ENCODE measurements at places on chromosomes 5 and 9.

DNA sequence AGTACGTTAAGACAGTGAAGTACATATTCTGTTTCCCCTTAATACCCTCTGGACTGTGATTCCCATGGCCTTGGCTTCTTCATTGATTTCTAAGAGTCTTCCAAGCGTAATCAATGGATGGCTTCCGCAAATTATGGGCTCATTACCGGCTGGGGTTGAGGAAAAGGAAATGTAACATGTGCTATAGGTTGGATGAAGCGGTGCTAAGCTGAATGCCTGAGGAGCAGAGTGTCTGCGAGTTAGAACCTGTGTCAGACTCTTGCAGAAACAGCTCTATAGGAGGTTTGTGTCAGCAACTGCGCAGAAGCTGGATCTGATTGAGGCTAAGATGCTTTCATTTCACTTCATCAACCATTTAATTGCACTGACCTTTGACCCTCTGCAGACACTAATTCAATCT is 114.3 kb upstream of the CDH18 start:
- DNase-seq = no peak

GRCh38 chr9:89469003-89469402 is 28.9 kb downstream of the SEMA4D start:
- no peak for DNase-seq

GRCh38 chr5:133117166-133117911 is 65.5 kb downstream of the HSPA4 start:
- no peak for DNase-seq

DNA sequence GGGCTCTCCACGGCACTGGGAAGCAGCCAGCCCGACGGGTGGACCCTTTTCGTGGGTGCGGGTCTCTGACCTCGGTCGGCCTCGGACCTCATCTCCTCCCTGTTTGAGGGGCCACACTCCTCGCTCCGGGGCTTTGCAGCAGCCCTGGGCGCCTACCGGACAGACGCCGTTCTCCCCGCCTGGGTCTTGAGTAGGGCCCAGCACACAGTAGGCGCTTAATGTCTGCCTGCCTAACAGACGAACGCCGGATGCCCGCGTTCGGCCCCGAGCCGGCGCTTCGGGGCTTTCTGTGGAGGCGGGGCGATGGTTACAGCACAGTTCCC is 842 bp upstream of the GTF3C5 start:
- no peak for DNase-seq

DNA sequence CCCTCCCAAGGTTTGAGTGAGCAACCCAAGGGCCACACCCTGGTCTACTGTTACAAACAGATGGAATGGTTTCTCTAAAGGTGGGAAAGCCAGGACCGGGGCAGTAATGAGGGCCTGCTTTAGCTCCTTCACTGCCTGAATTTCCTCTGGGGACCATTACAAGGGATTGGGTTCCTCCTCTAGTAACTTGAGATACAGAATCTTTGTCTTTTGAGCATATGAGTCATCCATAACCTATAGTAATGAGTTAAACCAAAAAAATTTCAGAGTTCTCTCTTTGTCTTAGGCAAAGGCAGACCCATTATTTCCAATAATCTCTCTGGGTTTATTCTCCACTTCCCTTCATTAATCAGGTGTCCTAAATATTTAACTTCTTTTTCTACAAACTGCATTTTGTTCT is 618.8 kb downstream of the HINT1 start:
- no peak for DNase-seq

GRCh38 chr5:82352146-82352791 is 74.1 kb upstream of the RPS23 start:
- no peak for DNase-seq

- no peak for DNase-seq
Measured at GRCh38 chr5:125311743-125312142, 565.3 kb upstream of the ZNF608 start.

DNA sequence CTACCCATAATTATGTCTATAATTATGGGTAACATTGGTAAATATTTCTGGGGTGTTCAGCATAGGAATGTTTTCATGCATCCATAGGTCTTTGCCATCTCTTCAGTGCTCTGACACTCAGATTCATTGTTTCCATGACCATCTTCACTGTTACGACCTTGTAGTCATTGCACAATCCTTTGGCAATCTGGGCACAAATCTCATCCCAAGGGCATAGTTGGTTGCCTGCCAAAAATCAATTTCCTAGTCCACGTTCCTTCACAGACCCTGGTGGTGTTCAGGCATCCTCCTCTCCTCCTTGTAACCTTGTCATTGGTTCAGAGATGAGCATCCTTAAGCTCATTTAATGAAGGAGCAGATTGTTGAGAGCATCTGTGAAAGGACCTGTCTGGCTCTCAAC is 1400.7 kb downstream of the CDH12 start:
- no peak for DNase-seq

- DNase-seq = no peak
Measured at GRCh38 chr9:108049026-108049607, 559.5 kb upstream of the KLF4 start.

GRCh38 chr9:17342696-17343095 is 207.9 kb downstream of the CNTLN start:
- DNase-seq = no peak

- DNase-seq = no peak
Measured at GRCh38 chr5:115170929-115171510, 1.3 kb upstream of the TRIM36 start.

GRCh38 chr5:111582993-111583601 is 70.8 kb upstream of the STARD4 start:
- DNase-seq = no peak

DNA sequence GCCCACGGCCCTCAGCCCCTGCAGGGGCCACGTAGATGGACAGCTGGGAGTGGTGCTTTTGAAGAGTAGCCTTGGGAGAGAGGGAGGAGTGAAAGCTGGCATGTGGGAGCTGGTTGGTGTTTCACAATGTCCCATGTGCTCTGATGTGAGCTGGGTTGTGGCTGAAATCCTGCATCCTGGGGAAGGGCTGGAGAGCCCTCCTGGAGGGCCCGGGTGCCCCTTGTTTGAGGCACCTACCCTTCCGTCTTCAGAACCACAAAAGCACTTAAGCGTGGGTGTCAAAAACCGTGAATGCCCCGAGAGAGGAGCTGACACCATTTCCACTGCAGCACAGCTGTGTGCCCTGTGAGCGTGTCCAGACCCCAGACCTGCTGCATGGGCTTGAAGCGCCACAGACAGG is 199.1 kb upstream of the ZNF618 start:
- DNase-seq = no peak

GRCh38 chr5:110917161-110917875 is 154.2 kb upstream of the TSLP start:
- no peak for DNase-seq

- DNase-seq = no peak
Measured at GRCh38 chr9:80144856-80145255, 573.1 kb downstream of the TLE4 start.

DNA sequence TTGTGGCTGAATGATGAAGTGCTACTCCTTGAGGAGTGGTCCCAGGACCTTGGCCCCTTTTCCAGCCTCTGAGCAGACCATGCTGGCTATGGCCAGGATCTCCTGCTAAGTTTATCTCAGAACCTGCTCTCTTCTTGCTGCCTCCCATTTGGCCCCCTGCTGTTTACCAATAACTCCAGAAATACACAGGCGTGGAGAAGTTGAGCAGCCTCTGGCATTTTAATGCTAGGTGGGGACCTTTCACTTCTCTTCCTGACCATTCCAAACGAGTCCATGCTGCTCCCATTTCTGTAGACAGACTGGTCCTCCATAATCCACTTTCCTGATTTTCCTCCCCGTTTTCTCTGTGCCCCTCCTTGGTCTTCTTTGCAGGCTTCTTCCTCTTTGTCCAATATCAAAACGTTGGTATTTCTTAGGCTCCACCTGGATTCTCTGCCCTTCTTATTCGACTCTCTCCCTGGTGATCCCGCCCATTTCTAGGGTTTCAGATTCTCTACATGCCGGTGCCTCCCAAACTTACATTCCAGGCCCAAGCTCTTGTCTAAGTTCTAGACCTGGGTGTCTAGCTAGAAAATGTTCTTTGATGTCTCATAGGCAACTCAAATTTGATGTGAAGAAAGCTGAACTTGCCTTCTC is 33.4 kb upstream of the TNFAIP8 start:
- DNase-seq = no peak

GRCh38 chr9:111615928-111616327 is 15.2 kb upstream of the DNAJC25 start:
- DNase-seq = no peak

DNA sequence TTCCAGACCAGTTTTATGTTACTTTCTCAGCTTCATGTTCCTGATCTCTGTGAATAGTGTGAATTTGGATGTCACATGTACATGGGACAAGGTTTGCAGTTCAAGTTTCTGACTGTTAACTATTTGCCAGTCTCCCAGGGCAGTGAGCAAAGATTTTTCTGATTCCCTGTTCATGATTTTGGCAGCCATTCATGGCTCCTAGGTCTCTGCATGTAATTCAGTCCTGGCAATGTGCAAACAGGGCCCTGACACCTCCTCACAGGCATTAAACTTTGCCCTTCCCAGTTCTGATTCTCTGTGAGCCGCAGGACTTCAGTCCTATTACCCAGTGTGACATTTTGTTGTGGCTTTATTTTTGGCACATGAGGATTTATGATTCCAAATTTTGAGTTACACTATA is 349.7 kb downstream of the ARRDC3 start:
- DNase-seq = no peak

DNA sequence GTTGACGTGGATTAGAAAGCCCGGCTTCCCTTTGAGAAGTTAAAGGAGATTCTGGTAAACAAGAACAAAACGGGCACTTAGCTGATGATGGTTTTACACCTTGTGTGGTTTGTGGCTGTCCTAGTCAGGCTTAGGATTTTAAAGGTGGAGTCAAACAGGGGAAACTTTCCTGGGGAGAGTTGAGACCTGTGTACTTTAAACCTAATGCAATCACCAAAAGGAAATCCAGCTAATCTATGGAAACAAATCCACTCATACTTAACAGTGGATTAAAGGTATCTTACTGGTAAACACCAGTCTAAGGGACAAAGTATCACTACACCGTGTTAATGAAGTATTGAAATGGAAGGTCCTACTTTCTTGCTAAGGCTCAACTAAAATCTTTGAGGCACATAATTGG is 150.3 kb upstream of the PCA3 start:
- no peak for DNase-seq

- DNase-seq = no peak
Measured at GRCh38 chr9:17795744-17796143, 216.9 kb downstream of the SH3GL2 start.

- DNase-seq = no peak
Measured at GRCh38 chr9:122050167-122050566, 42.9 kb downstream of the TTLL11 start.

- DNase-seq = no peak
Measured at GRCh38 chr9:21047281-21047691, 15.8 kb upstream of the HACD4 start.

GRCh38 chr9:13215791-13216554 is 63.5 kb downstream of the MPDZ start:
- DNase-seq = no peak

- DNase-seq = no peak
Measured at GRCh38 chr9:110370315-110370714, 32.7 kb upstream of the TXNDC8 start.

DNA sequence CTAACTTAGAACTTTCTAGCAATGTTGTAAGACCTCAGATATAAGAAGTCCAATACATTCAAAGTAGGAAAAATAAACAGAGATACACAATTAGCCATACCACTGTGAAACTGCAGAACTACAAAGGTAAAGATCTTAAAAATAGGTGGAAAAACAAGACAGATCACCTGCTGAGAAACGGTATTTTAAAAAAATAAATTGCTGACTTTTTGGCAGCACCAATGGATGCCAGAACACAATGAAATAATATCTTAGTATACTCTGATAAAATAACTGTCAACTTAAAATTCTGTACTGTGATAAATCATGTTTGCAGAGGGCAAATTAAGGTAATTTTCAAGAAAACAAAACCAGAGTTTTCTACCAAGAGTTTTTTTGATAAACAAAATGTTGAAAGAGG is 138.9 kb downstream of the FBN2 start:
- no peak for DNase-seq

DNA sequence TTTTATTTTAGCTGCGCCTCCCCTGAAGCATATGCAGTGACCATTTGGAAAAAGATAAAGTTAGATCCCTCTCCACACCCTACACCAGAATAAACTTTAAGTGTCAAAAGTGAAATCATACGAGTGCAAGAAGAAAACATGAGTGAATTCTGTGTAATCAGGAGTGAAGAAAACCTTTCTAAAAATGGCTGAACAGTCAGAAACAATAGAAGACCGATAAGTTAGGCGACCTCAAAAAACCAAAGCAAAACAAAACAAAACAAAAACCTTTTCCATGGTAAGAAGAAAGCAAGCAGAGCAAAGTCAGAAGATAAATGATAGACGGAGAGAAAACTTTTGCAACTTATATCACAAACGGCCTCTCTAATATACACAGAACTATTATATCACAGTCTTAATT is 16.6 kb upstream of the TSC1 start:
- DNase-seq = no peak

GRCh38 chr9:21592063-21592338 is 109.9 kb upstream of the IFNE start:
- DNase-seq = no peak

GRCh38 chr9:122387536-122387935 is 16.7 kb downstream of the PTGS1 start:
- no peak for DNase-seq

DNA sequence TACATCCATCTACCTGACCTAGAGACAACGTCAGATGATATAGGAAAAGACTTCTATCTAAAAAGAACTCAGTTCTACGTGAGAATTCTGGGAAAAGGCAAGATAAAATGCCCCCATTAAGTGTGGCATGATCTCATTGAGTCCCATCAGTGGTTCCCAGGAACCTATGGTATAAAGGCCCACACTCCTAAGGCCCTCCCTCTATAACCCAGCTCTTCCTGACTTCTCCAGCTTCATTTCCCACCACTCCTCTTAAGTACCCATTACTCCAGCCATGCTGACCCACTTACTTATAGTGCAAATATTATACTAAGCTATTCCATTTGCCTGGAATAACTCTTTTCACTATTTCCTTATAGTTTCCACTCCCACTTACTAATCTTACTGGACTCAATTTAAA is 95.4 kb upstream of the NR5A1 start:
- no peak for DNase-seq

GRCh38 chr9:91849694-91850093 is 100.3 kb downstream of the ROR2 start:
- no peak for DNase-seq

DNA sequence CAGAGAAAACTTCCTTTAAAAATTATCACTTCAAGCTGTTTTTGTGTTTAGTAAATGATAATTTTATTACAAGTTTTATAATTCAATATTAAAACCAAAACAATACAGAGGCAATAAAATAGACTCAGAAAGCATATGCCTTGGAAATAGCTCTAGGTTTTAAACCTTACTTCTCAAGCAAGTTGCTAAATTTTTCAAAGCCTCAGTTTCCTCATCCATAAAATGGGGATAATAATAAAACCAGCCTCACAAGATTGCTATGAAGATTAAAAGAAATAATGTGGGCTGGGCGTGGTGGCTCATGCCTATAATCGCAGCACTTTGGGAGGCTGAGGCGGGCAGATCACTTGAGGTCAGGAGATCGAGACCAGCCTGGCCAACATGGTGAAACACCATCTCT is 62.8 kb downstream of the TTLL11 start:
- DNase-seq = no peak

GRCh38 chr5:107669096-107670031 is 1.4 kb downstream of the EFNA5 start:
- DNase-seq = peak; percentile 5
